Fibroblast of upper back skin (primary cell): ENCODE measurements at places on chromosomes 2 and 18.

DNA sequence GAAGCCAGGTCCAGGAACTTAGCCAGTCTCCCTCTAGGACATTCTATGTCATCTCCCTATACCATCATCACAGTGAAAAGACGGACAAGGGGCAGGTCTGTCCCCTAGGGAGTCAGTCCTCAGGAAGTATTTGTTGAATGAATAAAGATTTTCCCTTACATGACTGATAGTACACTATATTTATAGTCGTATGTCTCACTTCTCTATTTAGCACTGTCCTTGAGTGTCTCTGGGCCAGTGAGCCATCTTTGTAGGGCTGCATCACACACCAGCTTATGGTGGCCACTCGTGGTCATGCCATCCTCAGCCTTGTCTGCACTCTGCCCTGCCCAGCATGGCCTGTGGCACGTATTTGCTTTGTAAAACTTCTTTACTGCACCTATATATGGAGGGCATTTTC is 25.8 kb downstream of the PTPN18 start:
- no peak for DNase-seq

GRCh38 chr2:74001781-74002504 is 17.2 kb downstream of the TET3 start:
- no peak for DNase-seq

DNA sequence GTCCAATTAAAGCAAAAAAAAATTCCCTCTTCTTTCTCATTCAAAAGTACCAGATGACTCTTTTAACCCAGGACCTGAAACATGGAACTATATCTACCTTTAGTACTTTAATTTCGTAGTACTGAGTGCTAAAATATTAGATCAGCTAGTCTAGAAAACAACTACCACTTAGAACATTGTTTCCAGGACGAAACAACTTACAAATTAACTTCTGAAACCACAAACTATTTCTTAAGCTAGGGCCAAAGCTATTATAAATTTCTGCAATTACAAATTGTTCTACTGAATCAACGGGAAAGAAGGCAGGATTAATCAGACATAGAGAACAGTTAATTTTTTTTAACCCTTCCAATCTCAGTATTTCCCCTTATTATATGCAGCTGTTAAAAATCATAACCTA is 39.9 kb downstream of the DARS1 start:
- DNase-seq = no peak

DNA sequence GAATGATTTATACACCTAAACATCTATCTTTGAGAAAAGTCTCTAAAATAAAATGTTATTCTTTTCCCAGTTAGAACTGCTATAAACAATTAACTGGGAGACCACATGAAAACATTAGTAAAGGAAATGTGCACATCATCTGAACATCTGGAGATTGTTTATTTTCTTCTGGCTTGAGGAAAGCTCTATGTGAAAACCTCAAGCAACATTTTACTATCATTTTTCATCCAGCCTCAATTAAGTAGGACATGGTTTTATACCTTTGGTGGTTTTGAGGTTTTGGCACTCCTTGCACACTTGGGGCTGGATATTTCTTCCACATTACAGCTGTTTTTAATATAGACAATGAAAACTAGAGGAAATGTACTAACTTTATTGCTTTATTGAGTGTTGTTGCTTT is 609.5 kb upstream of the SLC8A1 start:
- DNase-seq = peak; percentile 91

DNA sequence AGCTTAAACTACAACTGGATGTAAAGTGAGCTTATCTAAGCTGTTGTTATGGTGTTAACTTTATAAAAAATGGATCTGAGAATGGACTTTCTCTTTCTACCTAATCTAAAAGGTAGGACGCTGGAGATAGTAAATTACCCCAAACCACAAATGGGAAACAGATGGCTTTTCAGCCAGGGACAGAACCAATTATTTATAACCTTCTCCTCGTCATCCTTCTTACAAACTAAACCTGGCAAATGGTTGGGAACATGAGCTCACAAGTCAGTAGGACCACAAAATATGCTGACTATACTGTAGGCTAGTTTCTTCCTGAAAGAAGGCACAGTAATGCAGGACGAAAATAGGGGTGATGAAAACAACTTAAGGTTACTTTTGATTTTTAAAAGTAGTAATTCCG is 32.7 kb upstream of the ZDBF2 start:
- DNase-seq = peak; percentile 46

DNA sequence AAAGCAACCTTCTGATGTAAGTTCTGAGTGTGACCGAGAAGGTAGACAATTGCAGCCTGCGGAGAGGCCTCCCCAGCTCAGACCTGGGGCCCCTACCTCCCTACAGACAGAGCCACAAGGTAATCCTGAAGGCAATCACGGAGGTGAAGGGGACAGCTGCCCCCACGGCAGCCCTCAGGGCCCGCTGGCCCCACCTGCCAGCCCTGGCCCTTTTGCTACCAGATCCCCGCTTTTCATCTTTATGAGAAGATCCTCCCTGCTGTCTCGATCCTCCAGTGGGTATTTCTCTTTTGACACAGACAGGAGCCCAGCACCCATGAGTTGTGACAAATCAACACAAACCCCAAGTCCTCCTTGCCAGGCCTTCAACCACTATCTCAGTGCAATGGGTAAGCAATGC is 3.0 kb downstream of the BCL2L11 start:
- DNase-seq = no peak

DNA sequence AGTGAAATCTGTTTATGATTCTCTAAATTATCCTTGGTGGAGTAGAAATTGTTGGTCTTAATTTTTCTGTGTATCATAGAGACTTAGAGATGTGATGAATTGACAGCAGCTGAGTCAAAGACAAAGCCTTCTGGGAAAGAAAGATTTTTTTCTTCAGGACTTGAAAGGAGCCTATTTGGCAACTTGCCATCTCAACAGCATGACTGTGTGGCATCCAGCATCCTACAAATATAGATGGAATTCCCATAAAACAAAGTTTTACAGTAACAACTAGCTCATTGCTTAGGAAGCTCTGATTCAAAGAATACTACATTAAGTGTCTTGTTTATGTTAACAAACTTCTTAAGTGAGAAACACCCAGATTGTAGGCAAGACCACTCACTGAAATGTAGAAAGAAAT is 79.2 kb upstream of the SETBP1 start:
- peak; percentile 88 for DNase-seq

- DNase-seq = no peak
Observed at GRCh38 chr2:189803431-189803830, 19.2 kb downstream of the PMS1 start.

DNA sequence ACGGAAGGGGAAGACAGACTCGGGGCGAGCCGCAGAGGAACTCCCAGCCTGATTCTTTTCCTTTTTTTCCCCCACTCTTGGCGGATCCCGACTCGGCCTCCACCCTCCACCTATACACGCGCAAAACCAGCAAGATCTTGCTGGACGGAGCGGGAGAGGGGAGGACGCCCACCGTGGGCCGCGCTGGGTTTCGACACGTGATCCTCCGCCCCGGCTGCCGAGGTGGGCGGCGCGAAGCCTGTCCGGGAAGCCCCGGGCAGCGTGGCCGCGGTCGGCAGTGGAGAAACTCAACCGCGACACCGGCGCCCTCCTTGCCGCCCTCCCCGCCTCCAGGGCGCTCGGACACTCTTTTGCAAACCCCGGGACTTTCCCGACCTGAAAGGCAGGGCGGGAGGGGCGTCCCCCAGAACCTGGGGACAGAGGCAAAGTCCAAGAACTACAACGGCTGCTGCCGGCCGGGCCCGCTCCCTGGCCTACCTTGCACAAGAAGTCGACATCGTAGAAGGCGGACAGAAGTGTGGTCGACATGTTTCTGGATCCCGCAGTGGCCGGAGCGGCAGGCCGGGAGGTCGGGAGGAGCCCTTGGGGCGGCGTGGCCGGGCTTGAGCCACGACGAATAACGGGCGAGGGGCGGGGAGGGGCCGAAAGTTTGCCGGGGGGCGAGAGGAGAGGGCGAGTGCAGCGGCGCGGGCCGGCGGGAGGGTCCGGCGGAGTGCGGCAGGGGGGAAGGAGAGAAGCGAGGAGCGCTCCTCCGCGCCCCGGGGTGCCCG is 433 bp downstream of the ZFP36L2 start:
- peak; percentile 64 for DNase-seq

DNA sequence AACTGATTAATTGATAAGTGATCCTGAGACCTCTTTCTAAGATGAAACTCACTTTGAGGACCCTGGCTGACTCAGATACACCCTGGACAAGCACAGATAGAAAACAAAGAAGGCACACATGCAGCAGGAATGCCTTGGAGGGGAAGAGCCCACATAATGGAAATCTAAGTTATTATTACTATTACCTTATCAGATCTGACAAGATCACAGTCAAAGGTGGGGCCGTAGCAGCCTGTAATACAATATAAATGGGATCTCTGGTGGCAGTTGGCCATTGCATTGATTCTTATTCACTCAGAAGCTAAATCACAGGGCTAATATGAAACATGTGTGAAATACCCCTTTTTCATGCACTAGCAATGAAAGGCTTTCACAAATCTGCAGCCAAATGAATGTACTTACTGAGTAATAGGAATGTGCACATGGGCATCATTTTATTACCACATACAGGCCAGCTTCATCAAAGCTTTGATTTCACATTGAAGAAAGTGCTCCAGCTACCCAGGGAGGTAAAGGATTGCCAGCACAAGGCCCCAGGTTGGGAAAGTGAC is 84.0 kb downstream of the ZBTB7C start:
- DNase-seq = peak; percentile 73

DNA sequence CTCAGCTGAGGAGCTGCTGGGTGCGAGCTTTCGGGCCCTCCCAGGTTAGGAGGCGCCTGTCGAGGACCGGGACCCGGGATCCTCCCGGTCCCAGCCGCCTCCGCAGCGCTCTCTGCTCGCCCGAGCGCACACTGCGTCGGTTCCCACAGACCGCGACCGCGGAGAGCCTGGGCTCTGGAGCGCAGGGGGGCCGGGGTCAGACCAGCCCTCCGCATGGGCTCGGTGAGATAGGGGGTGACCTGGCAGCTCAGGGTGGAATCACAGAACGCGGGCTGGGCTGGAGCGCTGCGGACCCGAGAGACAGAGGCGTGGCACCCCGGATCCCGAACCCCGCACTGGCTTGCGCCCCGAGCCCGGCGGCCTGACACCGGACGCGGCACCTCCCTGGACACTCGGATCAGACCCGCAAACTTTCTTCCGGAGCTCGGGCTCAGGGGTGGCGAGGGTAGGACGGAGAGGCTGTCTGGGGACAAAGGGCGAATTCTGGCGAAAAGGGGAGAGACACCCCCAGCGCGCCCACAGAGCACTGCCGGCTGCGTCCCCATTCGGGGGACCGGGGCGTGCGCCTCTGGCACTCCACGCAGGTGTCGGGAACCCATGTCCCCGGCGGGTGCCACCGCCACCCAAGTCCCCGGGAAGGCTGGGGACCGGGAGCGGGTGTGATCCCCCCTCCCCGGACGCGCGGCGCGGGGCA is 612 bp downstream of the DIPK1C start:
- DNase-seq = no peak

DNA sequence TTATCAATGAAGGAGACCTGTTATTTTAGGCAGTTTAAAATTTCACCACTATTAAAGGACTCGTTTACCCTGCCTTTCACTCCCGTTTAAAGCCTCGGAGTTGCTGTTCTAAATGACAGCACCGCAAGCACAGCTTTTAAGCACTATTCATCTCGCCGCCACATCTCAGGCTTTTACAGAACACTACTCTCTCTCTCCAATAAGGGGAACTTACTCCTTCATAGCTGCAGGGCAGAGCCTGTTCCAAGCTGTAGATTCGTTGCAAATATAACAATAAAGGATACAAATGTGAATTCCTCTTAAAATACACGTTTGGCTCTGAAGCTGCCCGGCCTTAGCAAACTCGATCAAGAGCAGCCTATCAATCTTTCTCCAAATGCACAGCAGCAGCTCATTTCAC is 271.8 kb downstream of the ZNF521 start:
- no peak for DNase-seq

DNA sequence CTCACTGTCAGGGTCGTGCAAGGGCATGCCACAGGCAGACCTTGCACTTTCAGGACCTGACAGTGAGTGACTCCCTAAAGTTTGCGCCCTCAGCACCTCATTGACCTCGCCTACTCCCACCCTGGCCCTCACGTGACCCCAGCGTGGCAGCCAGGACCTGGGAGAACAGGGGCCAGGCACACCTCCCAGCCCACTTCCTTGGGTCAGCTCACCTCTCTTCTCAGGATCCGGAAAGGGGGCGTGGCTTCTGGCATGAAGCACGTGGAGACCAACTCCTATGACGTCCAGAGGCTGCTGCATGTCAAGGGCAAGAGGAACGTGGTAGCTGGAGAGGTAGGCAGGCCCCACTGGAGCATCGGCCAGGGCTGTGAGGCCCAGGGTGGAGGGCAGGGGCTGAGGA is 8.8 kb downstream of the VIL1 start:
- no peak for DNase-seq

DNA sequence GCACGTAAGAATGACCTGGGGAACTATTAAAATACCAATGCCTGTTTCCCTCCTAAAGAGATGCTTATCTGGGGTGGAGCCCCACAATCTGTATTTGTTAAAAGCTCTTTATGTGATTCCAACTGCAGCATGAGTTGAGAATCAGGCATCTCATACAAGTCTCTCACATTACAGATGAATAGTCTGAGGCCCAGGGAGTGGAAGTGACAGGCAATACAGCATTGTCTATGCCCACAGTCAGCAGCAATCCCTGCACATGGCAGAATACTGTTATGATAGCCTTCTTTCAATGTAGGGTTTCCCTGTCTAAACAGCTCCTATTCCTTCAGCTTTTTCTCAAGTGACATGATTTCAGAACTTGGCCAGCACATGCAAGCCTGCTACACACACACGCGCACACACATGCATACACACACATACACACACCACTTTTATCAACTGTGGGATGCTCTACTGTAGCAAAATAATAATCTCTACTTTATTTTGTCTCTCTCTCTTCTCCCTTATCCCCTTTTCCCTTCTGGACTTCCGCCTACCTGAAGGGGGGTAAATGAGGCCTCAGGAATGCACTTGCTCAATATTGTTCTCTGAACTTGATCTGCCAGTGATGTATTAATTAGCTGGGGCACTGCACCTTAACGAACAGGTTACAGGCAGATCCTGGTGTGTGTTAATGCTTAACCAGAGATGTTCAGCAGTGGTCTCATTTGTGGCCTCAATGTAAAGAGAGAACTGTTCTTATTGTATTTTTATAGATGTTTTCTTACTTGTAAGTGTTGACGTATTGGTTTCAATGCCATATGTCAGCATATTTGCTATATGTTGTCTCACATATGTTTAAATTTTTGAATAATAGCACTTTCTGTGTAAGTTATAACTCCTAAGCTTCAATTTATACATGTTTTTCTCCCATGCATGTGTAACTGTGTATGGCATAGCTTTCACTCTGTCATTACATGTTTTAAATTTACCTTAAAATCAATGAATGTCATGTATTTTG is 116.0 kb downstream of the SETBP1 start:
- DNase-seq = no peak

- DNase-seq = no peak
Observed at GRCh38 chr2:128264881-128265607, 53.6 kb downstream of the HS6ST1 start.

DNA sequence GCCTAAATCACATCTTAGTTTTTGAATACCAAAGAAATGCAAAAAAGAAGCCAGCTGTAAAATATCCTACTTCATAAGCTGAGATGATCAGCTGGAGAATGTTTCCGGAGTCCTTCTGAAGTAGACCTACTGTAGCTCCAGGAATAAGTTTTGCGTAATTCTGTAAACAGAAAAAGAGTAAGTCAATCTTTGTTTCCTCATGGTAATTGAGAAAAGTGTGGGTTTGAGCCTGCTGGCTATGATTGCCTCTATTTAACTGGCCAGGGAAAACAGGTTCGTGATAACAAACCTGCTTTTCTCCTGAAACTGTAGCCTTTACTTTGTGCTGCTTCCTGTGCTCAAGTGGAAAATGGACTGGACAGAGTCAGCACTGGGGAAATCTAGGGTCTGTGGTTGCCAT is 58.2 kb downstream of the ITGB6 start:
- DNase-seq = no peak

- no peak for DNase-seq
Observed at GRCh38 chr2:42829671-42830440, 37.5 kb upstream of the HAAO start.
